ENCODE measurements at places on chromosomes 7 and 10.
A peak's percentile ranks its signal among the peaks of the same experiment; 100 is the strongest.

DNA sequence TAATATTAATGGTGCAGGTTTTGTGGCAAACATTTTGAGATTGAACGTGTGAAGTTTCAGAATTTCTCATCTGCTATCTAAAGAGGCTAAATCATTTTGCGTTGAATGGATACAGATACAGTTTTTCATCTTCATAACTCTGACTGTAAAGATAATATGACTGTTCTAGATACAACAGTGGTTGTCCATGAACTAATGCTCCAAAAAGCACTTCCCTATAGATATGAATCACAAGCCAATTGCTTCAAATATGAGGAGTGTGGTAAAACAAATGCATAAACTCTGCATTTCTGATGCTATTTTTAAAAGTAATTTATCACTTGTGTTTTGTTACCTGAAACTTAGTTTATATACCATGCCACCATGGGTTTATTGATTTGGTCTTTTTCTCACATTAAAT is 750.1 kb downstream of the MAGI2 start:
- no peak for DNase-seq

DNA sequence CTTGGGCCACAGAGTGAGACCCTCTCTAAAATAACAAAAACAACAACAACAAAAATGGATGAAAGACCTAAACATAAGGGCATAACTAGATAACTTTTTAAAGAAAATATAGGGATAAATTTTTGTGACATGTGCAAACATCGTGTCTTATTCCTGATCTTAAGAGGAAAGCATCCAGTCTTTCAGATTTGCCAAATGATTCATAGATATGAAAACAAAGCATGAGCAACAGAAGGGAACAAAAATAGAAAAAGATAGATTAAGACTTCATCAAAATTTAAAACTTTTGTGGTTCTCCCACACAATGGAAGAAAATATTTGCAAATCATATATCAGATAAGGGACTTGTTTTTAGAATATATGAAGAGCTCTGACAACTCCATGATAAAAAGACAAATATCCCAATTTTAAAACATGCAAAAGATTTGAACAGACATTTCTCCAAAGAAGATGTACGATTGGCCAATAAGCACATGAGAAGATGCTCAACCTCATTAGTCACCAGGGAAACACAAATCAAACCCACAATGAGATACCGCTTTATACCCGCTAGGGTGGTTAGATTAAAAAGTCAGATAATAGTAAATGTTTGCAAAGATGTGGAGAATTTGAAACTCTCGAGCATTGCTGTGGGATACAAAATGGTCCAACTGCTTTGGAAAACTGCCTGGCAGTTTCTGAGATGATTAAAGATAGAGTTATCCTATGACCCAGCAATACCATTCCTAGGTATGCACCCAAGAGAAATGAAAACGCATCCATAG is 20.3 kb downstream of the PPIF start:
- DNase-seq: no peak

- DNase-seq: no peak
Observed at GRCh38 chr7:30268586-30268985, 15.8 kb upstream of the ZNRF2 start.

- DNase-seq: peak; percentile 53
Observed at GRCh38 chr7:2864999-2865670, 21.0 kb upstream of the GNA12 start.

- DNase-seq: no peak
Observed at GRCh38 chr7:72048420-72048819, 363.7 kb downstream of the CALN1 start.

DNA sequence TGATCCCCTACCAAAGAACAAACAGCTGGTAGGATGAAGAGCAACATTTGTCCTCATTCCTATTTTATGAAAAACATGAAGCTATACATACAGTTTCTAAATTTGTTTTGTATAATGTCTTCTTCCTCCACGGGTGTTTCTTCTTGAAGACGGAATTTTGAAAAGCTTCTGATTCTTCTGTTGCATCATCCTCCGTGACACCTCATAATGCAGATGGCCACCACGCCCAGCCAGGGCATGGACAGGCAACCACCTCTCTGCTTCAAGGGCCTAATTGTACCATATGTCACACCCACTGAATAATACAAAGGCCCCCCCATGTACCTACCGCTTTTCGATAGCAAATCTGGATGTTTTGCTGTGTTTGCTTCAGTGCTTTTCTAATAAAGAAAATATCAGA is at the start of gene SUN3:
Gene SUN3 (minus strand): TSS at position 170 of the 400 bp plus-strand sequence. CDS start 169 bp downstream, at position 1.
- DNase-seq: no peak

DNA sequence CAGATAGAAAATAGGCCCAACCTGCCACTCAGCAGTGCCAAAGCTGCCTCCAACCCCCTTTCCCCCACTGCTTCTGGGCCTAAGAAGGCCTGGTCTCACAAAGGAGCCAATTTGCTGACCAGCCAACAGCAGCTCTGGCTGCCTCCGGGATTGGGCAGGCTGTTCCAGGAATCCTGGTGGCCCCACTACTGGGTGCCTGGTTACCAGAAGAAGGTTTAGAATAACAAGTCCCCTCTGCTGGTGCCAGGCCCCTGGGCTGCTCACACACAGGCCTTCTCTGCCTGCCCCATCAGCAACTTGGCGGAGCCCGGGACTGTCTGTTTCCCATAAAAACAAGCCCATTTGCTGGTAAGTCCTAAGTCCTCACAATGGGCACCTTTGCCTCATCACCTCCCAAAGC is 1.2 kb downstream of the PHKG1 start:
- no peak for DNase-seq

DNA sequence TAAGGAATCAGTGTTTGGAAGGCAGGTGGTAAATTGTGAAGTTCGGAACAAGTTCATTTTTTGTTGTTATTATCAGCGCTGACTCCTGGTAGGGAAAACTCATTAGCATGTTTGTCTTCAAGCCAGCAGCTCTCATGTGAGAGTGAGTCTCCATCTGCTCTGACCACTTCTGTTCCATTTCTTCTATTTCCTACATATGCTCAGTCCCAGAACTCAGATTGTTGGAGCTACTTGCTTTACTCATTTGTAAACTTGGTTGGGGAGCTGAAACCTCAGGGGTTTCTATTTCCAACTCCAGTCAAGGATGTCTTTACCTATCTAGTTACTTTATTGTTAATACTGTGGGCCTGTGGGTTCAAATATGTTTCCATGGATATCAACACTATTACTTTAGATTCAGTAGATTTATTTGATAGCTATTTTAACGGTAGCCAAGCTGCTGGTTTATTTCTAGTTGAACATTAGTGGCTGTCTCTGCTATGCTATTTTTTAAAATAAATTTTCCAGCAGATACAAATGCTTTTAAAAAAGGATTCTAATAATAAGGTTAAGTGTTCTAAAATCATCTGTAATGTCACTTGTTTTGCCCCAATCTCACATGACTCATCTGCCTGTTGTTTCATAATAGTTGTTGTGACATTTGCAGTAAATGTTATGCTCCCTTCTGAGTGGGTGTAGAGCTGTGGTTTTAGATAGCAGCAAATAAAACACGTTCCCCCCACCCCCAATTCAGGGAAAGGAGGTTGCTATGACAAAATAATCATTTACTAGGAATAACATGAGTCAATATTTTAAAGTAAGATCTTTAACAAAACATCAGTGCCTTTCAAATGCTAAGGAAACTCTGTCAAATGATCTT is 143.3 kb downstream of the HDAC9 start:
- DNase-seq: no peak

- no peak for DNase-seq
Observed at GRCh38 chr7:99267841-99268576, 4.6 kb upstream of the MYH16 start.

DNA sequence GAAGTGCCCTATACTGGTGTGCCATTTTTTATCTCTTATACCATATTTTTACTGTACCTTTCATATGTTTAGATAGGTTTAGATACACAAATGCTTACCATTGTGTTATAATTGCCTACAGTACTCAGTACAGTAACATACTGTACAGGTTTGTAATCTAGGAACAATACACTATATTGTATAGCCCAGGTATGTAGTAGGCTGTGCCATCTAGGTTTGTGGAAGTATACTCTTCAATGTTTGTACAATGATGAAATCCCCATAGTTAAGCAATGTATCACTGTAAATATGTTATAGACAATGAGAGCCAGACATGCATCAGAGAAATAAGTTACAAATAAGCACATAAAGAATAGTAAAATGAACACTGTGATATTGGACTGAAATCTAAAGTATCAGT is 109.1 kb downstream of the IQUB start:
- no peak for DNase-seq

GRCh38 chr7:84548366-84549365 is 354.1 kb upstream of the SEMA3A start:
- DNase-seq: no peak

GRCh38 chr10:13001041-13001886 is at the start of gene CCDC3:
Gene CCDC3 (minus strand): TSS chr10:13001713. CDS start chr10:13001570, 143 bp downstream.
- no peak for DNase-seq

- no peak for DNase-seq
Observed at GRCh38 chr7:116222501-116222900, 12.2 kb downstream of the TES start.

- no peak for DNase-seq
Observed at GRCh38 chr10:114694062-114694461, 36.0 kb upstream of the ABLIM1 start.

DNA sequence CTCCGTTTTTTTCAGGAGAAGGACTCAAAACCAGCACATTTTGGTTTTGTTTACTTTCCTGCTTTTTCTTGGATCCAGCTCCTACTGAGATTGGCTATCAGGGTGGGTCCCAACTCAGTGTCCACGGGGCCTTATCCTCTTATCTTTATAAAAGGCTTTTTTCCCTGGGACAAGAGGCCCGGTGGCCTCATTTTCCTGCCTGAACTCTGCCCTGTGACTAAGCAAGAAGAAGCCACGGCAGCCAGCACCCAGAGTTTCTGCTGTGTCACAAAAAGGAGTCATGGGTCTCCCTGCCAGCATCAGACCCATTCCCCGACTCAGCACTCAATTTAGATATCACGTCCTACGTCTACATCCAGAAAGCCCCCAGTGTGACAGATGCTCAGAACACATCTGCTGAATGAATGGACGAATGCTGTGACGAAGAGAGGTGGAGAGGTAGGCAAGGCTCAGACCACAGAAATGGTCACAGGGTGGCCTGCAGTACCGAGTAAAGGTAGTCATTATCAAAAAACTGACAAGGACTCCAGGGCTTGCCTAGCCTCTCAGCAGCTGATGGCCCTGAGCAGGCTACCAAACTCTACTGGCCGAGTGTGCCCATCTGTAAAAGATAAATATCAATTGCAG is 16.7 kb downstream of the DLG5 start:
- no peak for DNase-seq

GRCh38 chr7:146548816-146549215 is 432.2 kb downstream of the CNTNAP2 start:
- DNase-seq: no peak

DNA sequence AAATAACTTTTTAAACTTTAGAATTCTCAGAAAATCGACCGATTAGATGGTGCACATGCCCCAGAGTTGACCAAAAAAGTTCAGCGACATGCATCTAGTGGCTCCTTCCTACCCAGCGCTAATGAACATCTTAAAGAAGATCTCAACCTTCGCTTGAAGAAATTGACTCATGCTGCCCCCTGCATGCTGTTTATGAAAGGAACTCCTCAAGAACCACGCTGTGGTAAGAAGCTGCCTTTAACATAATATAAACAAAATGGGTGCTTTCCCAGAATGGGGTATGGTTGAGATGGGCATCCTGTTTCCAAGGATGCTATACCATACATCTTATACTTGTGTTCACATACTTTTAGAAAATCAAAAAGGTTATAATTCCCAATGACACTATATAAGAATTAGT is 24.6 kb downstream of the GLRX3 start:
- no peak for DNase-seq

DNA sequence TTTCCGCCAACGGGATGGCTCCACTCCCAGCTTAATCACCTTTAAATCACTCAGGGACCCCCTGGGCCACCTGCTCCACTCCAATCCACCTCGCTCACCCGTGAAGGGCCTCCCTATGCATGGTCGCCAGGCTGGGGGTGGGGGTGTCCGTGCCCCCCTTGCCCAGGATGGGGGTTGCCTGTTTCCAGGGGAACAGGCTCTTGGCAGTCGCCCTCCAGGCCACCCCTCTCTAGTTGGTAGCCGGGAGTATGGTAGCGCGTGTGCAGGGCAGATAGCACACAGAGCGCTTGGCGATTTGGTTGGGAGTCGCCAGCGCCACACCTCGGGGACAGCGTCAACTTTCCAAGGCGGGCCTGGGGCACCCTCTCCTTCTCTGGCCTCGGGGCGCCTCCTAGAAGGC is 134.9 kb upstream of the ZNF92 start:
- DNase-seq: no peak

GRCh38 chr10:77576444-77577032 is 61.1 kb downstream of the KCNMA1 start:
- no peak for DNase-seq

DNA sequence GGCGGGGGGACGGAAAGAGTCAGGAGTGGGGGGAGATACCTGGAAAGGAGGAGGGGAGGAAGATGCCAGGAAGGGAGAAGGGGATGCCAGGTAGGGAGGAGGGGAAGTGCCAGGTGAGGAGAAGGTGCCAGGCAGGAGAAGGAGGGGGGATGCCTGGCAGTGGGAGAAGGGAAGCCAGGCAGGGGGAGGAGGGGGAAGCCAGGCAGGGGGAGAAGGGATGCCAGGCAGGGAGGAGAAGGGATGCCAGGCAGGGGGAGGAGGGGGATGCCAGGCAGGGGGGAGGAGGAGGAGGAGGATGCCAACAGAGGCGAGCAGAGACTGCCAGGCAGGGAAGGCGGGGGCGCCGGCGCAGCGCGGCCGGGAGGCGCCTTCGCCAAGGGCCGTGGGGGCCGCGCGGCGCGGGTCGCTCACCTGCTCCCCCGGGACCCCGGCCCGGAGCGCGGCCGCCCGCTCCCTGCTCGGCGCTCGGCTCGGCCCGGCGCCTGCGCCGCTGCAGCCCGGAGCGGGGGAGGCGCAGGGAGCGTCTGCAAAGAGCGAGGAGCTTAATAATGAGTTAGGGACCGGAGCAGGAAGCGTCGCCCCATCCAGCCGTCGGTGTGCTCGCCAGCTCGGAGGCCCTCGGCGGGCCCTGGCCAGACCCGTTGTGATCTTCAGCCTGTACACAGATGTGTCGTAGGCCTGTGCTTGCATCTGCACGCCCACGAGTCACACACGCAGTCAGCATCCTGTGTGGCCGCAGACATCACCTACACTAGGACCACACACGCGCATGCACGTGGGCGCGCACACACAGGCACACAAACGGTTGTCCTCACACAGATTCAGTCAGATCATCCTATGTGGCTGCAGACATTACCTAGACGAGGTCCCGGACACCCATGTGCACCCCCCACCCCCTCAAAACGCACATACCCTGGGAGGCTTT is 28.4 kb upstream of the SMARCD3 start:
- DNase-seq: peak; percentile 8

DNA sequence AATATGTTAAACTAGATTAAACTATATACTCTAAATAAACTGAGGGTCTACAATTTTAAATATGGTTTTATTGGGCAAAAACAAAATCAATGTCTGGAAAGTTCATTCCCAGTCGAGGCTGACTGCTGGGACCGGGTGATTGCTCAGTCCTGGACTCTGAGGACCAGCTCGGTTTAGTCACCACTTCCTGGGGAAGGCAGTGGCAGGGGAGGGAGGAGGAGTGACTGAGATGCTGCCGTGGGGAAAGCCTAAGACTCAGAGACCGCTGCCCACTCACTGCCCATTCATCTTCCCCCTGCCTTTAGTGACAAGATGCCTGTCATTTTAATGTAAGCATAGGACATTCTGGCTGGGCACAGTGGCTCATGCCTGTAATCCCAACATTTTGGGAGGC is 29.0 kb downstream of the ATOH7 start:
- no peak for DNase-seq
